Hematopoietic multipotent progenitor cell treated with erythropoietin and hydrocortisone succinate and interleukin-3 and kit ligand, for 4 days (in vitro differentiated cells): ENCODE measurements at places on chromosomes 7 and 10.
A peak's percentile ranks its signal among the peaks of the same experiment; 100 is the strongest.

GRCh38 chr7:106599343-106599698, 61.6 kb downstream of the CCDC71L start:
- no peak for DNase-seq

DNA sequence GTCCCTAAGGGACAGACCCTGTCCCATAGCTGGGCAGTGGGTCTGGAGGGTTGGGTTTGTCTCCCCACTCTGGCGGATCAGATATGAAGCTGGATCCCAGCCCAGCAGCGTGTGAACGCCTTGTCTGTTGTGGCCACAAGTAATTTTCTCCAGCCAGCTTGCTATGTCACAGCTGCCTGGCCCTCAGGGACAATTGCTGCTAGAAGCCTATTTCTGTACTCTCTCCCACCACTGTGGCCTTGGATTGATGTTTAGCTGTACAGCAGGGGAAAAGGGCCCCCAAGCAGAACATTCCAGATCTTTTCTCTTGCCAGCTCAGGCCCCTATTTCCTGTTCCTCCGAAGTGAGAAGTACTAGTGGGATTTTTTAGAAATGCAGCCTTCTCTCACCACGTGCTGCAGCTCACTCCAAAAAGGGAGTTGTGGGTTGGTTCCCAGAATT, 53.5 kb upstream of the WAC start:
- peak; percentile 72 for DNase-seq

GRCh38 chr7:55078465-55079372, 59.9 kb downstream of the EGFR start:
- no peak for DNase-seq

DNA sequence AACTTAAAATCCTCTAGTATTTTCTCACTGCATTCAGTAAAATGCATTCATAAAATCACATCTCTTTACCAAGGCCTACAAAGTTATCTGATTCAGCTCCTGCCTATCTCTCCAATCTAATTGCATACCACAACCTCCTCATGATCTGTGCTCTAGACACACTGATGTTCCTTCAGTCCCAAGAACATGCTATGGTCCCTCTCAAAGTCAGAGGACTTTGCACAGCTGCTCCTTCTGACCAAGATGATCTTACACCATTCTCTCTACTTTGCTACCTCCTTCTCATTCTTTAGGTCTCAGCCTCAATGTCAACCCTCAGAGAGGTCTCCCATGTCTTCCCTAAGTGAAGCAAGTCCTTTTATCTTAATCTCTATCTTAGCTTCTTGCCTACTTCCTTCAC, 45.5 kb downstream of the CAV1 start:
- no peak for DNase-seq

DNA sequence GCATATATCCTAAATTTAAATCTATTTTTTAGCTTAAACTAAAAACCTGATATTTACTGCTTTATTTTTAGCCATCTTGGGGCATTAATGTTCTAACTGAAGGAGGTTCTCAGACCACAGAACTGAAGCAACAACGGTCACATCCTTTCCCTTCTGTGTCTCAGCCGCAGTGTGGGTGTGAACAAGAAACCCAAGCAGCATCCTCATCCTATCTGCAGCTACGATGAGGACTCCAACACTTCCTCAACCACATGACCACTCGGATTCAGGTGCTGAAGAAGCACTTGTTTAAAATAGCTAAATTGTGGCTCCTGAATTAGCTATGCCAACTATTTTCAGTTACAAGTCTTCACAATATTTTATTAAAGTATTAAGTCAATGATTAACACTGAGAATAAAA, 5.3 kb downstream of the ESYT2 start:
- DNase-seq: peak; percentile 94

DNA sequence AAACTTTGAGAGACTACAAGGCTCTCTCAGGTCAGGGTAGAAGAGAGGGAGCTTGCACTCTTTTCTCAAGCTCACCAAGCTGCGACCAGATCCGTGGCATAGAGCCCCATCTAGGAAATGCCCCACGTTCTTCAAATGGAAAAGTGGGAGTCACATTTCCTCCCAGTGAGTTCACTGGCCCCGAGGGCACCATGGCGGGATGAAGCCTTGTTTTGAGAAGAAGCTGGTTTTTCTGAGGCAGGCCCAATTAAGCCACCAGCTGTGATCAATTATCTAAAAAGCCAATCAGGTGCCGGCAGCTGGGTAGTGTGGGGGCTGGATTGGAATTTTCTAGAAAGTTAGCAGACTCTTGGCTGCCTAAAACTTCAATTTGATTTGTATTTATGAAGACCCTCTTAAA, 101.4 kb downstream of the ZNF365 start:
- DNase-seq: no peak

DNA sequence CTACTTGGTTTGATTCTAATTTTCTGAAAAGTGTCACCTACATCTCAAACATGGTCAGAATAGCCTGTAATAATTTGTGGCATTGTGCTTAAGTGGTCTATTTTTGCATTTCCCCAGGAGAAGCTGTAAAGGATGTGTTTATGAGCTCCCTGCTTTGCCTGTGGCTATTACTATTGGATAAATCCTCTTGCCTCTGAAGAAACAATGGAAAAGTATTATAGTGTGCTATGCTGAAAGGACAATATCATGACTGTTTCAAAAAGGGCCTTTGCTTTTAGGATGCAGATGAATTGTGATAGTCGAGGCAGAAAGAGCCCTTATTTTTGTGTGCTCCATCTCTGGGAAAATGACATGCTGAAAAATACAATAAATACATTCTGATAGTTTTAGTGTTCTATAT, 94.1 kb upstream of the ARMC3 start:
- no peak for DNase-seq

GRCh38 chr7:46713868-46714596, 793.0 kb upstream of the IGFBP3 start:
- no peak for DNase-seq

GRCh38 chr7:93559639-93560491, 14.7 kb downstream of the CALCR start:
- DNase-seq: peak; percentile 37

GRCh38 chr10:73862011-73862410, 12.3 kb downstream of the CAMK2G start:
- no peak for DNase-seq

DNA sequence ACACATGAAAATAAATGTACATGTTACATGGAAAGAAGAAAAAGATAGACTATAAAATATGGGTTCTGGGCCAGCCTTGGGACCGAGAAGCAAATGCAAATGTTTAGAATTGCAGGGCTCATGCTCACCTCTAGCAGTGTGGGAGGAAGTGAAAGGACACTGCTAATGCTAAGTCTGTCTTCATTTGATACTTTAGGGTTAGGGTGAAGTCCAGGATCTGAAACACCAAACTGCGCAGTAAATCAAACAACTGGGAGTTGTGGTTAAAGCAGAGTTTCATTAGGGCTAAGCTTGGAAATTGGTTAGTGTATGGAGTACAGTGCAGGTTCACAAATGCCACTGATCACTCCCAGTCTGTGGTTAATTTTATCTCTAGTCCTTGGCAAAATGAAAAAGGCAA, 73.2 kb upstream of the PDK4 start:
- DNase-seq: no peak

- DNase-seq: no peak
These were observed 8.4 kb downstream of the CPA2 start for GRCh38 chr7:130274983-130275591.

DNA sequence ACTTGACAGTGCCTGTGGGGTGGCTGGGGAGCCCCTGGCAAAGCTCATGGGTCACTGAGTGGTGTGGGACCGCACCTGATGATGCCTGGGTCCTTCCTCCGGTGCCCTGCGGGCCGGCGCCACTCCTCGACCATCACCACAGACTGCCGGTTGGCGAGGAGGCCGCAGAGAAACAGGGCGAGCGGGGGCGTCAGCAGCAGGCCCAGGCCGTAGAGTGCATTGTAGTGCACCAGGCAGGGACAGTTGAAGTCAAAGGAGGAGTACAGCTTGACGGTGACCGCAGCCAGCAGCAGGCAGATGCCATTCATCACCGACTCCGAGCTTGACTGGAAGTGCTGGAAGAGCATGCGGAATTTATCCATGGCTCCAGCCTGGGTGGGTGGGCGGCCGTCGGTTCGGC, 369 bp downstream of the CALHM3 start:
- DNase-seq: no peak

DNA sequence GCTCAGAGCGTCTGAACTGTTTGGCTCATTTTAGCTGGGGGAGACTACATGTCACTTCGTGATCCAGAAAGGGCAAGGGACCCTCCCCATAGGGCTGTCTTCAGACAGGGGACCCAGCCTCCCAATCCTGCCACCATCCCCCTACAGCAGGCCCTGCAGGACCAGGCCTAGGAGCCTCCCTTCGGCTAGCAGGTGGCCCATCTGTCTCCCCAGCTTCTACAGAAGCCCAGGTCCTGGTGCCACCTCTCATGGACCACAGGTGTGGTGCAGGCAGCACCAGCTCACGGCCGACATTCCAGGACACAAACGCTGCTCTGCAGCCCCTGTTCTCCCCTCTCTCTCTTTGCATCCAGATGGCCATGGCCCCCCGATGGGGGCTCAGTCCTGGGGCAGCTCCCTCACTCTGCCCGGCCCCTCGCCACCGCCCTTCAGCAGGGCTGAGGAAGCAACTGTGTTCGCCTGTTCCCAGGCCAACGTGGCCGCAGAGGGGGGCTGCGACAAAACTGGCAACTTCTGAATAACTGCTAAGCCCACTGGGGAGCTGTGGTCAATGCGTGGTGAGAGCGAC, 10.3 kb downstream of the TECPR1 start:
- no peak for DNase-seq

- DNase-seq: no peak
These were observed 15.0 kb downstream of the ELN start for GRCh38 chr7:74042746-74043522.

- DNase-seq: no peak
These were observed 117.3 kb upstream of the PALS2 start for GRCh38 chr7:24455813-24456525.

GRCh38 chr10:66378117-66378876, 547.5 kb upstream of the LRRTM3 start:
- no peak for DNase-seq

- no peak for DNase-seq
These were observed 5.7 kb downstream of the CYP17A1 start for GRCh38 chr10:102831322-102832071.

DNA sequence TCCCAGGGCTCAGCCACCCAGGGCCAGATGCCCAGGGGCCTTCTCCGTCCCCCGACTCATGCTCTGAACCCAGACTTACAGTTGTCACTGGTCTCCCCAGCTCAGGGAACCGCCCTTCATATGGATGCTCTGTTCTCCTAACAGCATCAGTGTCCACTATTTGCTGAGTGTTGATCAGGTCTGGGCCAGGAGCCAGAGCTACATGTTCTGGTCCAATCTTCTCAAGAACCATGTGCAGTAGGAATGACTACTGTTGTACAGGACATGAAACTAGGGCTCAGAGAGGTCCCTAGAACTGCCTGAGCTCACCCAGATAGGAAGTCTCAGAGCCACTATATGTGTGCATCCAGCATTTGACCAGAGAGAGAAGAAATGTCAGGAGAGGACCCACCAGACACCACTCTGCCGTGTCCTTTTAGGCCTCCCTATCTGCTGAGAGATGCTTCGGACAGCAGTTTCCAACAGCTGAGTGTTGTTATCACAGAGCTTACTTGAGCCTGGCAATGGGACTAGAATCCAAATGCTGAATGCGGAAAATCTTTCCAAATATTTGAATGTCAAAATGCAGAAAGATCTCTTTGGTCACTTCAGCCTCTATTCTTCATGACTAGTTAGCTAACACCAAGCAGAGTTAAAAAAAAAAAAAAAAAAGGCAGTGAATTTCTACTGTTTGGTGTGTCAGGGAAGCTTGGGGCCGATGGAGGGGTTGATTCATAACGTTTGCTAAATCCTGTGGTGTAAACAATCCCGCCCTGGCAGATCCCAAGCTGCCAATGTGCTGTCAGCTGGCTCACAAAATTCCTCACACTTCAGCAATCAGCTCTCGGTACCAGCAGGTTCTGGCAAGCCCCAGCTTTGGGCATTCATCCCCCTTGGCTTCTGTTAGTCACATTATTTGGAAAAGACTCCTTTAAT, 246.1 kb downstream of the TNS3 start:
- DNase-seq: no peak

DNA sequence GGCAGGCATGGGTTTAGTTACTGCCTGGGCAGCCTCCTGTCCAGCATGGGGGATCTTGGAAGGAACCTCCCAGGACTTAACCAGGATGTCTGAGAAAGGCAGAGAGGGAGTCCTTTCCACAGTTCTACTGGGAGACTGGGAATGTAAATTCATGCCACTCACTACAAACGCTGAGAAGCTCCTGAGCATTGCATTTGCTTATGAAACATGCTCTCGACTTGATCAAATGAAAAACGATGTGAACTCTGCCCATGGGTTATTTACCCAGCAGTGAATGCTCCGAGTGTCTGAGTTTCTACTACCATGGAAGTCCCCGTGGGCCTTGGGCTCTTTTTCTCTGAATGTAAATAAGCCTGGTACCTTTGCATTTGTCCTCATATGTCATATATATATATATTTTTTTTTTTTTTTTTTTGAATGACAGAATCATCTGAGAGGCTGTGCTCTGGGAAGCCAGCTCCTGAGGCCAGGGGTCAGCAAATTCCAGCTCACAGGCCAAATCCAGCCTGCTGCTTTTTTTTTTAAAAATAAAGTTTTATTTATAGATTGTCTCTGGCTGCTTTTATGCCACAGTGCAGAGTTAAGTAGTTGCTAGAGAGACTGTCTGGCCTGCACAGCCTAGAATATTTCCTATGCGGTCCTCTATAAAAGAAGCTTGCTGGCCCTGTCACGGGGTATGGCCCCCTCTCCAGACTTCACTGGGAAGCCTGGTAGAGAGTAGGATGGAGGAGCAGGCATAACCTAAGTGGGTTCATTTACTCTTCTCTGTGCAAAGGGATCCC, 21.4 kb upstream of the RAPGEF5 start:
- DNase-seq: no peak
